Subcutaneous adipose tissue (tissue), 4 donors: ENCODE measurements at places on chromosomes 3 and 15. TPM values are rescaled to one million over a fixed set of nuclear protein-coding genes. Genes with fewer than 3 reads are reported as not detected.

MUSTN1 gene
- total RNA-seq, result 1.3 TPM

CCK gene
- total RNA-seq, result not detected

APOD gene
- total RNA-seq, result 1,841 TPM

TAGLN3 gene
- not detected for total RNA-seq

SMCO1 gene
- not detected for total RNA-seq

TERC gene
- total RNA-seq, result 271 TPM

FGF7 gene
- 71.3 TPM for total RNA-seq

HYAL1 gene
- total RNA-seq, result 4.0 TPM

OSTN gene
- total RNA-seq, result not detected

FGF12 gene
- 7.0 TPM for total RNA-seq

MKRN2 gene
- total RNA-seq, result 31.3 TPM

NFKBIZ gene
- total RNA-seq, result 25.5 TPM

RBM15B gene
- total RNA-seq, result 33.0 TPM

TRIM71 gene
- not detected for total RNA-seq

ALPK3 gene
- 3.3 TPM for total RNA-seq

SLC15A2 gene
- total RNA-seq, result 2.8 TPM

PLAAT1 gene
- total RNA-seq, result 1.8 TPM

AVEN gene
- 8.5 TPM for total RNA-seq

POLQ gene
- total RNA-seq, result 0.19 TPM

SMAD6 gene
- total RNA-seq, result 11.9 TPM

QRICH1 gene
- 47.9 TPM for total RNA-seq

ACTC1 gene
- total RNA-seq, result 0.44 TPM

BCHE gene
- total RNA-seq, result 1.7 TPM

TMCO5A gene
- not detected for total RNA-seq

SEMA6D gene
- 3.7 TPM for total RNA-seq

CMTM8 gene
- 1.9 TPM for total RNA-seq

ZNF80 gene
- 0.49 TPM for total RNA-seq

CKMT1A gene
- not detected for total RNA-seq

METTL6 gene
- total RNA-seq, result 15.8 TPM

CPNE9 gene
- total RNA-seq, result not detected

ITIH1 gene
- not detected for total RNA-seq
